ENCODE measurements at places on chromosomes 3 and 15.

DNA sequence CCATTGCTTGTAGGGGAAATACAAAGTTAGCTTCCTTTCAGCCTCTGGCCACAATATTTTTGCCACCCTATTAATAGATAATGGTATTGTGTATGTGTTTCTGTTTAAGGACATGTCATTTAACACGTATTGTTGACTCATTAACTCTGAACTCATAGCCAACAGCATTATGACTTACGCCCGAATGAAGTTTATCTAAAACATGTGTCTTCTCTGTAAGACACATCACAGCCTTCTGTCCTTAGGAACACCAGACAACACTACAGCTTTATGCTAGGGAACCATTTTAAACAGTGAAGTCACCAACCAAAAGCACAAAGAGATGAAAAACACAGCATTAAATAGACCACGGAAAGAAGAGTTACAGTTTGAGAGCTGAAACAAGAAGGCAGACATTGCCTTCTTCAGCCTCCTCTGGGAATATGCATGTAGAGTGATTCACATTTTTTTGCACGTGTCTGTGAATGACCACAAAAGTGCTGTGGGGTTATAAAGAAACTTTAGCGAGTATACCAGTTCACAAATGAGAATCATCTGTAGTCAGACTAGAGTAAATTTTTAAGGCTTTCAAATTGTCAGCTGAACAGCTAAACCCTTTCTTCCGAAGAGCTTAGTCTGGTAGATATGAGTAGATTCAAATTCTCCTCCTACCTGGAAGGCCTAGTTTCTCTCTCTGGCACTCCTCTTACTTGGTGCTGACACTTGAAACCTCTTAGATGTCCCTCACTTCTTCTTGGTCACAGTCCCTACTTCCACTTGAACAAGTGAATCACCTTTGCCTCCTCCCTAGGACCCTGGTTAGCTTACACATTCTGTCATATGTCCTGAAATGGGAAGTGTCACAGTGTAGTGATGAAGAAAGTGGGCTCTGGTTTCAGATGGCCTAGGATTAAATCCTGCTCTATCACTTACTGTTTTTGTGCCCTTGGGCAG is 32.2 kb downstream of the MCTP2 start:
- no peak for DNase-seq

GRCh38 chr15:49606594-49606993 is 14.0 kb downstream of the FAM227B start:
- no peak for DNase-seq

- DNase-seq: no peak
Measured at GRCh38 chr3:137763594-137763938, 549 bp upstream of the SOX14 start.

DNA sequence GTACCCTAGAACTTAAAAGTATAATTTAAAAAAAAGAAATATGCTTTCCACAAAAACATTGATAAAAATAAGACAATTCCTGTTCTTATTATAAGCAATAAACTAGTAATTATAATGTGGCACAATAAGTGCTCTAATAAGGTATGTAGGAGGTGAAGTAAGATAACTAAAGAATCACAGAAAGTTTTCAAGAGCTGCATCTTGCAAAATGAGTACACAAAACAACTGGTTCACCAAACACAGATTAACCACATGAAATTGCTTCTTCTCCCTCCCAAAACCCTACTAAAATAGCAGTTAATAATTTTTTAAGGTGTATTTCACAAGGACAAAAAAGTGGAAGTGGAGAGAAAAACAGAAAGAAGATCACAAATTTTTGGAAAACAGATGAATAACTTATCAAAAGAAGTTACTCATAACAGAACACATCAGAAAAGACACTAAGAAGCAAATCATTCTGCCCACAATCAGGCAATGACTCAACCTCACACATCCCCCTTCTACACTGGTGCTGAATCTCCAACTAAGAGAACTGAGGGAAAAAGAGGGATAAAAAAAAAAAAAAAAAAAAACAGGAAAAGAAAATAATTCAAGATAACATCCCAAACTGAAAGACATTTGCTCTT is 64.2 kb downstream of the TBC1D5 start:
- DNase-seq: no peak

DNA sequence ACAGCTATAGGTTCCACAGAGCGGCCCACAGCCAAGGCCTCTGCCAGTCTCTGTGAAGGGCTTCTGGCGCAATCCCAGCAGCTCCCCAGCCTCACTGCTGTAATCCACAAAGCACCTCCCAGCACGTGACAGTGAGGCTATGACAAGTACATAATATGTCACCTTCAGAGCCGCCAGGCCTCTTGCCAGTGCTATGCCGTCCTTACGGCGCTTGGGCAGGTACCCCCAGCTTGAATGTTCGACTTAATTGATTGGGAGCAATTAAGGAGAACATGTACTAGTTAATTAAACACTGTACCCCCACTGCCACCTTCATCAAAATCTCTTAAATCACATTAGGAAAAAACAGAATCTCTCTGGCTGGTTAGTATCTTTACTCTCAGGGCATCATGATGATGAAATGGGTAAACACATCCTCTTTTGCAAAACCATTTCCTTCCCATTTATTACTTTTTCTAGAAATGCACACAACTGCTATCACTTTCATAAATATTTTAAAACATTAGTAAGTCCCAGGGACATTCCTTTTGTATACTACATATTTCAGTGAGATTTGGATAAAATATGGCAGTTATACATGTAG is 169.9 kb downstream of the XXYLT1 start:
- DNase-seq: peak; percentile 13

- DNase-seq: no peak
Measured at GRCh38 chr3:72246685-72247084, 461.7 kb upstream of the PROK2 start.

GRCh38 chr15:81911022-81911971 is 134.5 kb downstream of the MEX3B start:
- no peak for DNase-seq
